Pericardium fibroblast (primary cell): ENCODE measurements at places on chromosomes 7 and 10. TPM values are rescaled to one million over a fixed set of nuclear protein-coding genes. Genes with fewer than 3 reads are reported as not detected.

The GPER1 gene
- 3.4 and 8.3 TPM in 2 replicates for total RNA-seq

The ANKRD2 gene
- 0.85 TPM in 1 of 2 replicates, not detected in the other for total RNA-seq

The CLEC2L gene
- total RNA-seq, result not detected in 2 replicates

The LRRC61 gene
- total RNA-seq, result 2.0 TPM in 1 of 2 replicates, not detected in the other

The SMARCD3 gene
- 58.6 and 67.7 TPM in 2 replicates for total RNA-seq

The TAS2R4 gene
- 0.09 and 0.12 TPM in 2 replicates for total RNA-seq

The AKR1D1 gene
- not detected in 2 replicates for total RNA-seq

The DRGX gene
- not detected in 2 replicates for total RNA-seq
